Stimulated activated CD8-positive, alpha-beta memory T cell treated with anti-CD3 and anti-CD28 coated beads, Interleukin-4, amount 100 ng/mL, for 1 hour (primary cell): ENCODE measurements at places on chromosomes 7 and 10.

DNA sequence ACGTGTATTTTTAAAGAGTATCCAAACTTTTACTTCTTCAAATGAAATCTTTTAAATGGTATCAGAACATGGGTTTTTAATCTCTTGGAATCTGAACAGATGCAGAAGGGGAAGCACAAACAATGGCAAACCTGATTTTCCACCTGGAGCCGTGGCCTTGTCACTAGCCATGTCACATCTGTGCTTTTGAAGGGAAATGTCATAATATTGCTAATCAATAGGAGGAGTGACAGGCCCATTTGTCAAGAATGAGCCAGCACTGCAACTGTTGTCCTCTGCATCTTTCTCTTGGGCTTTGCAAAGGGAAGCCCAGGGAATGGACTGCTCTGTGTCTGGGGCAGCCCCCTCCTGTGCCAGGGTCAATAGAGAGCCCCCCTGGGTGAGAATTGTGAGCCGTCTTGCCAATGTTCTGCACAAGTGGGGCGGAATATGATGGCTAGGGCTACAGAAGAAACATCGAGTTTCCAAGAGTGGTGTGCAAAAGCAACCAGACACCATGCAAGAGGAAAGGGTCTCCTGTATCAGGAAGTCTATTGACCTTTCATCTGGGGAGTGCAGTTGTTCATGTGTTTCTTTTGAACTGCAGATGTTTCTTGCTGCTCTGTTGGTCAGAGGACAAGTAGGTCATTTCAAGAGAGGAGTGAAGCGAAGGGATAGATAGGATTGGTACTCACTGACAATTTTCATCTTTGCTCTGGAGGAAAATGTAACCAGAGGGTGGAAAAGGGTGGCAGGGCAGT lies 181.8 kb upstream of the NPVF start:
- DNase-seq = no peak

- no peak for DNase-seq
Observed at GRCh38 chr10:124824507-124824906, 22.9 kb downstream of the ABRAXAS2 start.

DNA sequence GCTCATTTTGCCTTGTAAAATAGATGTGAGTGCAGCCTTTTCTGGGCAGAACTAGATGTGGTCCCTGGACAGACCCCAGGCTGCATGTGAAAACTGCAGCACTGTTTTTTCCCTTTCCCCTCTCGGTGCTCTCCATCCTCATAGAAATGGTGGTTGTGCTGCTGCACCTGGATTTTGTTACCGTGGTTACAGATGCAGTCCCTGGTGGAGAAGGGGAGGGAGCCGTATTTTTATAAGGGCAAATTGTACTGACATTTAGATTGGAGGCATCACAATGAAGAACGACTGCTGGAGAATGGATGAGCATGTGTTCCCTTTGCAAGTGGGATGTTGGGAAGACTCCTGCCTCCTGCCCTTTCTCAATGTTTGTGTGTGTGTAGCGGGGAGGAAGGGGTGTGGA lies 469.9 kb downstream of the CCSER2 start:
- no peak for DNase-seq

- no peak for DNase-seq
Observed at GRCh38 chr7:80224415-80224814, 89.8 kb downstream of the GNAI1 start.

DNA sequence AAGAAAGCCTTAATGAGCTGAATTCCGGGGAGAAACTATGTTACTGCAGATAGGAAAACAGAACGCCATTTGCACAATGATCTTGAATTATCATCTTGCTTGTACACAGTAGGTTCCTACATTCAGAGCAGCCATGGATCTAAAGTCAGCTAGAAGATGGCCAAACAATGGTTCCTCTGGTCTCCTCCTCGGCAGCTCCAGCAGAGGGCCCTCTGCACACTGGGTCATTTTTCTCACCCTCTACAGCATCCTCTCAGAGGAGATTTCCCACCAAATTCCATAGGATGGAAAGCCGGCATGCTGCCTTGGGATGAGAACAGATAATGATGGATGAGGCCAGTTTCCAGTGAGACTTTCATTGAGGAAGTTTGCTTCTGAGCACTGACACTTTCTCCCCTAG lies 308.5 kb upstream of the NFE2L3 start:
- DNase-seq = no peak

- DNase-seq = no peak
Observed at GRCh38 chr7:133290041-133290440, 37.2 kb downstream of the EXOC4 start.

- no peak for DNase-seq
Observed at GRCh38 chr10:48241332-48241731, 33.2 kb downstream of the FRMPD2 start.

- no peak for DNase-seq
Observed at GRCh38 chr10:19329475-19329874, 280.9 kb downstream of the MALRD1 start.

- DNase-seq = no peak
Observed at GRCh38 chr7:158584407-158584806, 3.2 kb downstream of the PTPRN2 start.

DNA sequence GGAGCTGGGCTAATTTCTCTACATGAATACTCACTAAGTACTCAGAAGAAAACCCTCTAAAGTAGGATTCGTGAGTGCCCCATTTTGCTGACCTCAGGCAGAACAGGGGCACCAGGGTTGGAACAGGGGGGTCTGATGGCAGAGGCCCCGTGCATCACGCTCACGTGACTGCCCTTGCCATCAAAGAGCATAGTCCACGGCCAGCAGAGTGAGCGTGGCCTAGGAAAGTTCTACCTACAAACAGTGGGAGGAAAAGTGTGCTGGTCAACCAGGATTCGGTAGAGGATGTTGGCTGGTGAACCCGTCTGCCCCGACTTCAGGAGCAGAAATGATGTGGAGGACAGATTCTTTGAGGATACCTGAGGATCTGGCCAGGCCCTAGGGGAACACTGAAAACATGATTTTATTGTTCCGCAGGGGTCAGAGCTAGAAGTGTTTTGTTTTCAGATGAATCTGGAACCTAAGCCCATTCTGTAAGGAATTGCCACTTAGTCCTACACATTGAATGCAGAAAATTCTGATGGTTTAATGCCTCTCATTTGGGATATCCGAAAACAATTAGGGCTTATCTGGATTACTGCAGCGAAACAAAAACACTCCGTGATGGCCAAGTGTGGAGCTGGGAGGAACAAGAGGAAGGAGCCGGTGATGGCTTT lies 138.8 kb upstream of the SHH start:
- DNase-seq = no peak

GRCh38 chr10:95288303-95288702 lies 2.5 kb downstream of the PDLIM1 start:
- DNase-seq = no peak

DNA sequence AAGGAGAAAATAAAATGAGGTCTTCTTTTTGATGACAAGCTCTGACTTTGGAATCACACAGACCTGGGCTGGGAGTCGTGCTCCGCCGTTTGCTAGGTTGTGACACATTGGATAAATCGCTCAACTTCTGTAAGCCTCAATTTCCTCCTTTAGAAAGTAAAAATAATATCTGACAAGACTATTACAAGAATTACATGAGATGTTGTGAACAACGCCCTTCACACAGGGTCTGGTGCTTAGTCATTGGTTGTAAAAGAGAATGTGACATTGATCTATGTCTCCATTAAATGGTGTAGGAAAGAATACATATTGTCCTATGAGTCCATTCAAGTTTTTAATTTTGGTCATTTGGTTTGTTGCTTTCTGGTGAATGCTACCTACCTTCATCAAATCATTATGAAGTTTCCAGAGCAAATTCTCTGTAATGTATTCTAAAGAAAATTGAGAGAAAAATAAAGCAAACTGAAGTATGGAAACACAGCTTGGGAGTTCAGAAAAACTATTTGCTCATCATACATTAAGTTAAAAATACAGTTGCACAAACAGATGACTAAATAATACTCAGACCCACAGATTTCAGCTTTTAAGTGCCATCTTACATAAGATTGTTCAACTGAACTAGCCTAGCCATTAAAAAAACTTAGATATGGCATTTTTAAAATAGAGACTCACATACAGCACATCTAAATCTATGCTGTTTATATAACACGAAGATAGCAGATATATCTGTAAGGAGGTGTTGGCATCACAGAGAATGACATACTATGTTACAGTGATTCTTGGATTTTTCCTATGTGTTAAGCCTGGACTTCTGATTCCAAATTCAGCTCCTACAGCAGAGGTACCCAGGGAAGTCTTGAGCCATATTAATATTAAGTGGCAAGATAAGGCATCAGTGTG lies 12.3 kb upstream of the ADRB1 start:
- DNase-seq = no peak

GRCh38 chr7:122203814-122204213 lies 59.8 kb upstream of the AASS start:
- no peak for DNase-seq

DNA sequence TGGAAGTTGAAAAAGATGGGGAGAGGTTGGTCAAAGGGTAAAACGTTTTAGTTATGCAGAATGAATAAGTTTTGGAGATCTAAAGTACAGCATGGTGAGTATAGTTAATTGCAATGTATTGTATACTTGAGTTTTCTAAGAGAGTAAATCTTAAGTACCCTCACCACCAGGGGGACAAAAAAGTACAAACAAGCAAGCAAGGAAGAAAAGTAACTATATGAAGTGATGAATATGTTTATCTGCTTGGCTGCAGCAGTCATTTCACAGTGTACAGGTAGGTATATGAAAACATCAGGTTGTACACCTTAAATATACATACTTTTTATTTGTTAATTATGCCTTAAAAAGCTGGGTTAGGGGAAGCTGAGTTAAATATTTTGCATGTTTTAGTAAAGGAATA lies 157.3 kb downstream of the PCLO start:
- no peak for DNase-seq

GRCh38 chr7:121447243-121447910 lies 51.3 kb upstream of the FAM3C start:
- DNase-seq = no peak

DNA sequence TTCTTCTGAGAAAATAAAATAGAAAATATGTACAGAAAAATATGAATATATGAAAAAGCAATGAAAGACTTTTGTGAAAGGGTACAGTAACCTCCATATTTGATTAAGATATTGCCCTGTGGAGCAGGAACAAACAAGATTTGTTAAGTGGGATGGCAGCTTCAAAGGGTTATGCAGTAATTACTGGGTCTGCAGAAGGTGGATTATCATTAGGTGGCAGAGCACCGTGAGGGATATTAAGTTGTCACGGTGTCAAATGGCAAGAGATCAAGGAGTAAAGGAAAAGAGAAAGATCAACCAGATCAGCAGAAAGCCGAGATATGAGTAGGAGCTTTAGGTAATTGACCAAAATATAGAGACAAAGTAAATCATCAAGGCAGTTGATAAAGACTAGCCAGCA lies 44.1 kb downstream of the DGKB start:
- DNase-seq = no peak

- DNase-seq = no peak
Observed at GRCh38 chr7:18626717-18627116, 131.2 kb downstream of the HDAC9 start.

DNA sequence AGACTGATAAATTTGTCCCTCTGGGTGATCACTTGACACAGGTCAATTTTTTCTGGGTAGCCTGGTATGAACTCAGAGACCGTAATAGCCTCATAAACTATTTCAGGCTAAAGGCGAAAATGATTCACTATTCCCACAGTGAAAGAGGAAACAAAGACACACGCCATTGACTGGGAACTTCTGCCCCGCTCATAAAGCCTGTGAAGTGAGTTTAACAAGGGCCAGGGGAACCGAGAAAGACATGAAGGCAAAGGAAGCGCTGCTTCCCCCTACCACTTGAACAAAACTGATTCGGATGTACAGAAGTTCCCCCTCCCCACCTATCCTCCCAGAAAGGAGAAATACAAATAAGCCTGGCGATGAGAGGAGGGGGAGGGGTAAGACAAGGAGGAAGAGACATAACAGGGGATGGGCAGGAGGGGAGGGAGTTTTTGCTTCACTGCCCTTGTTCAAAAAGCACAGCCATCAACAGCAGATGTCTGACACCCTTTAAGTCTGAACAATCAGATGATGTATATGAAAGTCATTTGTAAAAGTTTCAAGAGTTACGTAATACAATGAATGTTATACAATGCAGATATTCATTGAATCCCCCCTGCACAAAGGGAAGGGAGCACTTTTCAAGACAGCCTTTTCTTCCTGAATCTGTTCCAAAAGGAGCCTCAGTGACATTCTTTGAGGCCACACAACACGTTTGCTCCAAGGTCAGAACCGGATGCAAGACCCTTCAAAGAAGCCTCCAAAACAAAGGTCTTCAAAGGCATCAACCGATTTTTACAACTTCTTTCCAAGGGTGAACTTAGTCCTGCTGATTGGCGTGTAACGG lies 734 bp downstream of the ABCB4 start:
- no peak for DNase-seq

DNA sequence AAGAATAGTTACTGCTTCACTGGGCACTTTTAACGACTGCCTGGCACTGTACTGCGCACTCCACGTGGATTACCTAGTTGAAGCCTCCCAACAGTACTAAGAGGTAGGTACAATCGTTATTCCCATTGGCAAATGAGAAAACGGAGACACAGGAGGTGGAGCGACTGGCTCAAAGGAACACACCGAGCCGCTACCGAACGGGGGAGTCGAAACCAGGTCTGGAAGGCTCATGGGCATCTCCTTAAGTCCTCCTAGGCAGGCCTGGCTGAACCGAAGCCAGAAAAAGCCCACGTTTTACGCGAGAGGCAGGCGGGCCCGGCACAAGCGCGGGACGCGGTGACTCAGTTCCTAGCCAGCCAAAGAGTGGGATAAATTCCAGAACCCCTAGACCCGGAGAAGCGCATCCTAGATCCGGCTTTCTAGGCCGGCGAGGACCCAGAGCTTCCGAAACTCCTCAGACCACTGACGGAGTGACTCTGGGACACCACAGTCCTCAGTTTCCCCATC lies 472 bp downstream of the PDAP1 start:
- no peak for DNase-seq

GRCh38 chr7:44761207-44762161 lies 12.8 kb downstream of the ZMIZ2 start:
- DNase-seq = no peak

- DNase-seq = no peak
Observed at GRCh38 chr10:344582-345200, 209.4 kb downstream of the ZMYND11 start.

DNA sequence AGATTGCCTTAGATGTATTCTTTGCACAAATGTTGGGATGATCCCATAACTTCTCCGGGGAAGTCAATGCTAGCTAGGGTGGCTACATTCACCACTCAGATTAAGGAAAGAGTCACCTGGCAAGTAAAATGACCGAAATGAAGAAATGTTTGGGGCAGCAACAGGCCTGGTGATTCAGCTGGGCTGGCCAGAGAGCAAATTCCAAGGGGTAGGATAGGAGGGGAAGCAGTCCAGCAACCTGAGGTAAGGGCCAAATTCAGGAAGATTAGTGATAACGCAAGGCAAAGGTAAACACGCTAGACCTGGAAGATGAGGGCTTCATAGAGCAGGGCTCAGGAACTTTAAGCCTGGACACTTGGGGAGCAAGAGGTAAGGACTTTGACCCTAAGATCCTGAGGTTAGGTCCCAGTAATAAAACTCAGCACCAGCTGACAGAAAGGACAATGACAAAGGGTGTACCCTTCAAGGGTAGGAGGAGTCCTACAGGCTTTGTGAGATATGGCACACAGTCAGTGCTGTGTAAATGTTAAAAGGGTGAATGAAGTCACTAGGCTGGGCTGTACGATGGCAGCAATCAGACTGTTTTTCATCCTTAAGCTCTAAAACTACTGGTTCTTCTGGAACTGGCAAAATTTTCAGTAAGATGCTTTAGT lies 22.7 kb upstream of the SMNDC1 start:
- DNase-seq = no peak
